ENCODE measurements at places on chromosomes 11 and 22.

DNA sequence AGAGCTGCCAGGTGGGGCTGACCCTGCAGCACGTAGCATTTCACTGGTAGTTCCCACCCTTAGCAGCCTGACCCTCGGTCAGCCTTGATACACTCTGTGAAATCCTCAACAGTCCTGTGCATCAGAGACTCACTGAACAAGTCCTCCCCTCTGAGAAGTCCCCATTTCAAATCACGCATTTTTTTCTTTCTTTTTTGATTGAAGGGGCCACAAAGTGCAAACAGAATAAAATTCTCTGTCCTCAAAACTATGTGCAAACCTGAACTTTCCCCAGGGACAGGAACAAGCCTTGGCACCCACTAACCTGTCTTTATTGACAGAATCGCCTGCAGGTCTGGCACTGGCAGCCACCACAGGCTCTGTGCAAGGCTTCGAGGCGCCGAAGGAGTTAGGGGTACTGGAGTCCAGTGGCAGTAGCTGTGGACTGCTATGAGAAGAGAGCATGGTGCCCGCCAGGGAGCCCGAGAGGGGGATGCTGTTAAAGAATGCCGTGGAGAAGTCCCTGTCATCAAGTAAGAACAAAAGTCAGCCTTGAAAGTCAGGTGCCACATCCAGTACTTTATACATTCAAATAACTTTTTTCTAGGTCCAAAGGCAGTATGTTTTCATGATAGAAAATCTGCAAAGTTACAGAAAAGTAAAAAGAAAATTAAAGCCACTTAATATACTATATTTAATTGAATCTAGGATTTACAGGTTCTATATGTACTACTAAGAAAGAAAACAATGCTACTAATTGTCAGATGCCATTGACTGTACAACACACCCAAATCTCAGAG lies 53.8 kb downstream of the HIRA start:
- no peak for DNase-seq

DNA sequence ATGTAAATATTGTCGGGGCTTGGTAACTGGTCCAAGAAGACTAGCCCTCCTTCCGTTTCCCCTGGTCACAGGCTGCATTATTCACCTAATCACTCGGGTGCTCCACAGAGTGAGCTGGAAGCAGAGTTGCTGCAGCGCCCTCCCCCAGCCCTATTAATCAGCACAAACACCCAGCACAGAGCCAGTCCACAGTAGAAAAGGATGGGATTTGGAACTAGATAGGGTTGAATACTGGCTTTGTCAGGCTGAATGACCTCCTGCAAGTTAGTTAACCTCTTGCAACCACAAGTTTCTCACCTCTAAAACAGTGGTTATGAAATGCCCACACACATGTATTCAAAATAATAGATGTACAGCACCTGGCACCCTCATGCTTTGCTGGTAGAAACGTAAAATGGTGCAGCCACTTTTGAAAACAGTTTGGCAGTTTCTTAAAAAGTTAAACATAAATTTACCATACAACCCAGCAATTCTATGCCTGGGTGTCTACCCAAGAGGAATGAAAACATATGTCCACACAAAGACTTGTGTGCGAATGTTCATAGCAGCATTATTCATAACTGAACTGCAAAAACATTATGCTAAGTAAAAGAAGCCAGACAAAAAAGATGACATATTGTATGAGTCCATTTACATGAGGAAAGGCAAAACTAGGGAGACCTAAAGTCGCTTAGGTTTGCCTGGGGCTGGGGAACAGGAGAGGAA lies 31.7 kb upstream of the APLP2 start:
- no peak for DNase-seq

GRCh38 chr11:61505640-61506155 lies 2.9 kb upstream of the LRRC10B start:
- DNase-seq, result no peak

DNA sequence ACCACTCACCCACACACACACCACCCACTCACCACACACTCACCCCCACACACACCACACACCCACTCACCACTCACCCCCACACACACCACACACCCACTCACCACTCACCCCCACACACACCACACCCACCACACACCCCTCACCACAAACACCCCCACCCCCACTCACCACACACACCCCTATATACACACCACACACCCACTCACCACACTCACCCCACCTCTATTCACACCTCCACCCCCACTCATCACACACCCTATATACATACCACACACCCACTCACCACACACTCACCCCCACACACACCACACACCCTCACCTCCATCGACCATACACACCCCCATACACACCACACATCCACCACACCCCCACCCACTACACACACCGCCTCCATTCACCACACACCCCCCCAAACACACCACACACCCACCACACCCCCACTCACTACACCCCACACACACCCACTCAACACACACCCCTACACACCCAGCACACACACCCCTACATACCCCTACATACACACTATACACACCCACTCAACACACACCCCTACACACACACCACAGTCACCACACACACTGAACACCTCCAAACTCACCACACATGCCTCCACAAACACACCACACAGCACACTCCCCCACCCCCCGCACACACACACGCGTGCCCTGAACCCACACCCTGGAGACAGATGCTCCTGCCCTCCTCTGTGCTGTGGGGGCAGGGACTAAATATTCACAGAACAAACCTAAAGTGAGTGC lies 19.0 kb upstream of the TTLL12 start:
- no peak for DNase-seq

DNA sequence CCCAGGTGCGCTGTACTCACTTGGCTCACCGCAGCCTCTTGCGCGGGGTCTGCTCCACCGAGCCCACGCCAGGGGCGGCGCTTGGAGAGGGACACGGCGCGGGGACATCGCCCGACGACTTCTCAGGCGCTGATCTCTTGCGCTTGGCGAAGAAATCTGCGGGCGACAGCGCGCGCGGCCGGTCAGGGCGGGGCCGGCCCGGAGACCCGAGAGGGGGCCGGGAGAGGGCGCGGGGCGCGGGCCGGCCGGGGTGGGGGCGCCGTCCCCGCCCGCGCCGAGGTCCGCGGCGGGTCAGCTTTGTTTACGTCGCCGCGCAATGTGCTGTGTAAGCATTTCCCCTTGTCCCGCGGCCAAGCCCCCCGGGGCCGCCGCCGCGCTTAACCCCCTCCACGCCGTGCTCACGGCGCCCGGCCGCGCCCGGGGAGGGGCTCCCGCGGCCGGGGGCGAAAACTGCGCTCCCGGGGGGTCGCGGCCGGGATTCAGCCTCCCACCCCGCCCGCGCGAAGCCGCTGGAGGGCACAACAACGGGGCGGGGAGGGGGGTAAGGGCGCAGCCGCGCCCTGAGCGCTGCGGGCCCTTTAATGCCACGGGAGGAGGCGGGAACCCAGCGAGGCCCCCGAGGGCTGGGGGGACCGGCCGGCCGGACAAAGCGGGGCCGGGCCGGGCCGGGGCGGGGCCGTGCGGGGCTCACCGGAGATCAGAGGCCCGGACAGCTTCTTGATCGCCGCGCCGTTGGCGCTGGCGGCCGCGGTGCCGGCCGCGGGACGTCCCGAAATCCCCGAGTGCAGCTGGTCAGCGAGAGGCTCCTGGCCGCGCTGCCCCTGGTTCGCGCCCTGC lies 1.4 kb downstream of the CDKN1C start:
- no peak for DNase-seq

GRCh38 chr22:31272522-31273446 lies 19.5 kb downstream of the PIK3IP1 start:
- DNase-seq, result no peak

DNA sequence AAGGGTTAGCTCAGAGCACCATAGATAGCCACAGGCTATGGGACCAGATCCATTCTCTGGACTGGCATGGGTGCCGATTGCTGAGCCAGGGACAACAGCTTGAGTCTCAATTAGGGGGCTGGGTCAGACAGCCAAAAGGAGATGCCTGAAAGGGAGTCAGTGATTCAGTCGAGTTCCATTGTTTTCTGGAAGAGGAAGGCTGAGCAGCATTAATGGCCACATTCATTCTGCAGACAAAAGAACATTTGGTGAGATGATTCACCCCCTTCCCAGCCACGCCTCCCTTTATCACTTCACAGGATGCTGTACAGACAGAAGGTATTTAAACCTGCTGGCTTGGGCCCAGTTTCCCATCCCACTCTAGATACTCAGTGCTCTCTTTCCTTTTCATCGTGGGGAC lies 131.9 kb downstream of the ADAMTS15 start:
- no peak for DNase-seq

DNA sequence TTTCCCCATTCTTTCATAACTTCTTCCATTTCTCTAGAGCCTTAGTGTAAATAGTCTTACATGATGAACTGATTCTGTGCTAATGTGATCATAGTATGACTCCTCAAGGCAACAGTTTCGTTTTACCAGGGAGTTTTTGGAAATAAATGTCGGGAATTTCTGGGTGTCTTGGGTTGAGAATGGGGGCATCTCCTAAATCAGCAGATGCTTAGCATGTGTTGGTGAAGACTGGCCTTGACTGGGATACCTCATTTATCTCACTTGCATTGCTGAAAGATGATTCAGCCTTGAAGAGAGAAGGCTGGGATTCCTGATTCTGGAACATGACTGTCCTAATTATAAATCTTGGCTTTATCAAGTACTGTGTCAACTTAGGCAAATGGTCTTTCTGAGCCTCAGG lies 115.7 kb upstream of the C11orf87 start:
- DNase-seq, result no peak

- no peak for DNase-seq
Observed at GRCh38 chr22:46736705-46737104, 1.3 kb downstream of the CERK start.

- DNase-seq, result no peak
Observed at GRCh38 chr11:107824668-107825369, 33.8 kb downstream of the SLC35F2 start.

DNA sequence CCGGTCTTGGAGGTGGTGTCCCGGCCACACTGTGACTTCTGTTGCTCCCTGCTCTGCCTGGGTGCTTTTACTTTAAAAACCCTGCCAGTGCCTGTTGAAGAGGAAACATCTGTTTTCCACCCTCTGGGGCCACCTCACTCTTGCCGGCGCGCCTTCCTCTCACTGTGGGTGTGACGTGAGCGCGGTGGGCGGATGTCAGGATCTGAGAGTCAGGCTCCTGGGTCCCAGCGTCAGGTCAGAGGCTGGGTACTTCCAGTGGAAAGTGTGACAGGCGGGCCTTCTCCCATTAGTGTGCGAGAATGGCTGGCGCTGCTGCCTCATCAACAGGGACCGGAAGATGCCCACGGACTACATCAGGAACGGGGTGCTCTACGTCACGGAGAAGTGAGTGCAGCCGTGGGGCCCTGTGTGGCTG lies 54.2 kb downstream of the GRAMD4 start:
- no peak for DNase-seq

DNA sequence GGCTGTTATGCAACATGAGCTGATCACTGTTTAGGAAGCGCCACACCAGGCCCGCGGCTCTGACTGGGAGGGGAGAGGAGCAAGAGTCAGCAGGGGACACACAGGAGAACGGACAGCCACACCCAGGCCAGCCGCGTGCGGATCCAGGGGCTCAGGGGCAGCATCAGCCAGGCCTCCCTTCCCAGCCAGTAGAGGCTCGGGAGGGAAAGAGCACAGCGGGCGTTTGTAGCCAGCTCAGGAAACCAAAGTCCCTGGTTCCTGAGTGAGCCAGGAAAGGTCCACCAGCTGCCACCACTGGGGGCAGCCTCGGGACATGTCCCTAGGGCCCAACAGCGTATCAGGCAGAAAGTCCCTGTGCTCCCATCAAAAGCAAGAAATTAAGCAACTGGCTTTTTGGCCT lies 71.8 kb upstream of the PITPNB start:
- DNase-seq, result no peak

- DNase-seq, result no peak
Observed at GRCh38 chr22:46669201-46669600, 49.0 kb downstream of the GRAMD4 start.

DNA sequence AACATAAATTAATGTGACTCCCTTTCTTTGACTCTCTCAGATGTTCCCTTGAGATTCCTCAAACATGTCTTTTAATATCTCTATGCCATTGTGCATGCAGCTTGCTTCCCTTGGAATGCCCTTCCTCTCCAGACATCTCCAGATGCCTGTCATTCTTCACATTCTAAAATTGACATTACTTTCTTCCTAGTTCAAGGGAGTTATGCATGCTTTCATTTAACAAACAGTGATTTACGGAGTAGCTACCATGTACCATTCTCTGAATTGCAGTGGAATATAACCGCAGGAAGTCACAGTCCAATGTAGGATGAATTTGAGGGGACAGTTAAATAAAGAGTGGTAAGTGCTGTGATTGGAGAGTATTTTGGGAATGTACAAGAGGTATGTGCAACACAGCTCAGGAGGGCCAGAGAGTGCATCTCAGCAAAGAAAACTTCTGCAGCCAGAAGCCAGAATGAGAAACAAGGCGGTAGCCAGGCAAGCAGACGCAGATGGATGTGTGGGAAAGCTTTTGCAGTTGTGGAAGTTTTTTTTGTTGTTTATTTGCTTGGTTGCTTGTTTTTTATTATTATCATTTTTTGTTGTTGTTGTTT lies 18.7 kb downstream of the MMP10 start:
- no peak for DNase-seq

DNA sequence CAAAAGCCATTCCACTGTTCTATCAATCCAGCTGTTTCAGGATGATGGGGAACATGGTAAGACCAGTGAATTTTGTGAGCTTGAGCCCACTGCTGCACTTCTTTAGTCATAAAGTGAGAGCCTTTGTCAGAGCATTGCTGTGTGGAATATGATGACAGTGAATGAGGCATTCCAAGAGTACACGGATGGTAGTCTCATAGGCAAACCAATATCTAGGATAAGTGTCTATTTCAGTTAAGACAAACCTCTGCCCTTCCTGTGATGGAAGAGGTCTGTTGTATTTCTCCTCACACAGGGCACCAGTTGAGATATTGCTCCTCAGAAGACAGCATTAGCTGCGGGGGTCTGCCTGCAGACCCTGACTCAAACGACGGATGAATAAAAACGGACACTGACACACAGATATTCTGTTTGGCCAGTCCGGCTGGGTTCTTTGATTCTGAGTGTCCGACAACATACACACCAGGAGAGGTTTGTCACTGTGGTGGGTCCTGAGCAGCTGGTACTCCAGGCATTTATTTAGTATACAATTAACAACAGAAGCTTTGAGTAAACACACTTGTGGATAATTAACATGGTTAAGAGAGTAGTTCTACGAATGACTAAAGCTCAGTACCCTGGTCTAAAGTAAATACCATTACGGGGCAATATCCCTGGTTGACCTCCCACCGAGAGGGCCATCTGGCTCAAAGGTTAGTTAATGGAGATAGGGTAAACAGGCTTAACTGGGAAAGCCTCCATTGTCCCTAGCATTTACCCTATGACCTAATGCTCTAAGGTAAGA lies 121.7 kb downstream of the ZNF280B start:
- no peak for DNase-seq

DNA sequence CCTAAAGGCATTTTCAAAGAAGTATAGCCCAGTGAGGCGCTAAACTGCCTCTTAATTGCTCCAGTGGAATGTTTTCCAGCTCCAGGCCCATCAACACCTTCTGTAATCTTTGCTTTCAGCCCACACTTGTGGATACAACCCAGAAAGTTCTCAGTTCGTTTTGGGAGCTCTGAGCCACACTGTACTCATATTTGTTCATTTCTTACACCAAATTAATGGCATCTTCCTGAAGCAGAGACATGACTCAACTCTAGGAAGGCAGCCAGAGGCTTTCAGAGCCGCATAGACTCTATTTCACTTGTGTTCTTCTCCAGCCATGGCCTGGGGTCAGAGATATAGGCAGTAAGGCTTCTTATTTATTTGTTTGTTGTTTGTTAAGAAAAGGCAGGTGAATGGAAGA lies 175.5 kb upstream of the NCAM1 start:
- DNase-seq, result peak; percentile 42
